Glutamatergic neuron (in vitro differentiated cells): ENCODE measurements at places on chromosomes 7 and 10. TPM values are rescaled to one million over a fixed set of nuclear protein-coding genes. Genes with fewer than 3 reads are reported as not detected.

DNA sequence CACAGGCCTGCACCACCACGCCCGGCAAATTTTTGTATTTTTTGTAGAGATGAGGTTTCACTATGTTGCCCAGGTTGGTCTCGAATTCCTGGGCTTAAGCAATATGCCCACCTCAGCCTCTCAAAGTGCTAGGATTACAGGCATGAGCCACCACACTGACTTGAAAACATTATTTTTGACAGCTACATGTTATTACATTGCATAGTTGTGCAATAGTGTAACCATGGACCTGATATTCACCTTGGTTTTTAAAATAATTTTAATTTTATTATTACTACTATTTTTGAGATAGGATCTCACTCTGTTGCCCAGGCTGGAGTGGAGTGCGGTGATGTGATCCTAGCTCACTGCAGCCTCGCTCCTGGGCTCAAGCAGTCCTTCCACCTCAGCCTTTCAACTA lies 18.4 kb downstream of the AKAP9 start:
- no peak for DNase-seq

- no peak for DNase-seq
These were observed 61.4 kb downstream of the FRMPD2 start for GRCh38 chr10:48213047-48213446.

DNA sequence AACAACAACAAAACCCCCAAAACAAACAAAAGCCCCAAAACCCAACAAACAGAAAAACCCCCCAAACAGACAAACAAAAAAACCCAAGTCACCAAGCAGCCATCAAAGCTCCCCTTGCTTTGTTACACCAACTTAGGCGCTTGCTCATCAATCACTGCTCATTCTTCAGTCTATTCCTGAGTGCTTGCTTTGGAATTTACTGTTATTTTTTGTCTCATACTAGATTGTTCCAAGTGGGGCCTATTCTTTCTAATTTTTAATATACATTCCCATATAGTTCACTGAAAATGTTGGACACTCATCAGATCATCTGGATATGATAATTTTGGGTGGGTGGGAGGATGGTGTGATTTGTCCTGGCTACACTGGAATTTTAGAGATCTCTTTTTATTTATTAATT lies 126.0 kb upstream of the JCAD start:
- no peak for DNase-seq

DNA sequence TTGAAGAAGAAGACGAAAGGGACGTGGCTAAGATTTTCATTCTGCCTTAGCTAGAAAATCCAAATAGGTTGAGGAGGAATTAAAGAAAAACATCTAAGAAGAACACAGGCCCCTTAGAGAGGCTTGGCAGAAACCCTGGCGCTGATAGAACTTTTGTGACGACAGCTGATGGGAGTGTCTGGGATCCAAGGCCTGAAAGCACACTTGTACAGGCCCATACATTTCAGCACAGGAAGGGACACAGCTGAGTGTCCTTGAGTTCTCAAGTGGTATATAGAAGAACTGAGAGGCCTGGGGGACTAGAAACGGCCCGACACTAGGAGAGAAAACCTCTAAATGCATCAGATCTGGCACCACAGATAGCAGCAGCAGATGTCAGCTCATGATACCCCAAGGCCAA lies 39.5 kb downstream of the PRPS1L1 start:
- DNase-seq = no peak

DNA sequence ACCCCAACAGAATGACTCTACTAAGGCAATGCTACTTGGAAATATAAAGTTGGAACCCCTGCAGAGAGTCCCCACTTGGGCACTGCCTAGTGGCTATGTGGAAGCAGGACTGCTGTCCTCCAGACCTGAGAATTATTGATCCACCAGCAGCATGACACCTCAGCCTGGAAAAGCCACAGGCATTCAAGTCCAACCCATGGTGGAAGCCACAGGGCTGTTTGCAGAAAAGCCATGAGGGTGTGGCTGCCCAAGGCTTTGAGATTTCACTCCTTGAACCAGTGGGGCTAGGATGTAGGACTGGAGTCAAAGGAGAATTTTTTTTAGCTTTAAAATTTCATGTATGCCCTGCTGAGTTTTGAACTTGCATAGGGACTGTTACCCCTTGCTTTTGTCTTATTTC lies 13.6 kb upstream of the GHRHR start:
- no peak for DNase-seq

GRCh38 chr7:123747620-123748141 lies 1.1 kb downstream of the WASL start:
- DNase-seq = peak; percentile 58

- no peak for DNase-seq
These were observed 11.3 kb upstream of the ZNF518A start for GRCh38 chr10:96118604-96119450.

DNA sequence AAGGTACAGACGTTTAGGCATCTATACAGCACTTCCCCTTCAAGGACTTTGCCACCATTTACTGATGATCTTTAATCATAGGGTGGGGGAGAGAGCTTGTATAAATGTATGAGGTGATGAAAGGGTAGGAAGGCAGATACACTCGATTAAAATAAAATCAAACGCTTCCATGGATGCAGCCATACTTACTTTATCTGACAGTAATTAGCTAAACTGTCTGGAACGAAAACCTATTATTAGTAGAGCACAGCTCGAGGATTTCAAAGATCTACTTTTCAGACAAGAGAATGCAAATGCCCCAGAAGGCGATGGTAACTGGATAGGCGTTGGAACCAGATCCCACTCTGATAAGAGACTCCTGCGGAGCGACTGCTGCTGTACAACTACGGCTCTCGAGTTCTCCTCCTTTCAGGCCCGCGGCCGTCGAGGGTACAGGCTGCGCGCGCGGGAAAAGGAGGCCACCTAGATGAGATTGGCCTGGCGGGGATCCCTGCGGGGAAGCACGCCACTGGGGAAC lies 3.1 kb upstream of the NKX2-3 start:
- DNase-seq = no peak

GRCh38 chr7:75905785-75906604 lies 9.0 kb upstream of the POR start:
- peak; percentile 26 for DNase-seq

GRCh38 chr10:34157501-34157900 lies 657.6 kb downstream of the PARD3 start:
- no peak for DNase-seq

DNA sequence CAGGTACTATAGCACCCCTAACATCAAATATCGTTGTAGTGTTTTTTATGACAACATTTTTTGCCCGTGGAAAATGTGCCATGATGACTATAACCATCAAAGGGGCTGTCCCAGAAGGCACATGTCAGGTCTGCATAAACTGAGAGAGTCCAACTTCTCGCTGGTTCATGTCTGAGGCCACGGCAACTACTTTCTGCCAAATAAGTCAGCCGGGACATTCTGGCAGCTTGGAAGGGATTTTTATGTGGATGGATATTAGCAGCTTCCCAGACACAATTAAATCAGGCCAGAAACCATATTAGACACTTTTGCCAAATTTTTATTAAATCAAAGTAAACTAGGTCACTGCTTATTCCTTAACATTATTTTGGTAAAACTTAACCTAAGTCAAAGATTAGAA lies 477.4 kb upstream of the FZD8 start:
- DNase-seq = no peak

DNA sequence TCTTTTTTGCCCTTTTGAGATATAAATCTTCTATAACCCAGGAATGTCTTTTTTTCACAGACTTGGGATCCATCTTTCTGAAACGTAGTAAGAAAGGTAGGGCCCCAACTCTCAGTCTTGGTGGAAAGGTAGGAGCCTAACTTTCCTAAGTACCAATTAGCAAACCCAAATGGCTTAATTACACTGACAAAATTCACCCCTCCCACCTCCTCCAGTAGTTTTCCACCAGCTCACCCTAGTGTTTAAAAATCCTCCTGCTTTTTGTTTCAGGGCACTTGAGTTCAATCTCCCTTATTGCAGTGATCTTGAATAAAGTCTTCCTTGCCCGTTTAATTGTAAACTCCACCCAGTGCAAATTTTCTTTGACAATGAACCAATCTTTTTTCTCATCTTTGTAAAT lies 600.0 kb downstream of the PHTF2 start:
- no peak for DNase-seq

- DNase-seq = no peak
These were observed 99.8 kb upstream of the HGF start for GRCh38 chr7:81869670-81870069.

GRCh38 chr10:92419740-92420545 lies 129.0 kb downstream of the MARCHF5 start:
- DNase-seq = peak; percentile 35

- no peak for DNase-seq
These were observed 489.2 kb downstream of the PTPRN2 start for GRCh38 chr7:158098125-158099030.

DNA sequence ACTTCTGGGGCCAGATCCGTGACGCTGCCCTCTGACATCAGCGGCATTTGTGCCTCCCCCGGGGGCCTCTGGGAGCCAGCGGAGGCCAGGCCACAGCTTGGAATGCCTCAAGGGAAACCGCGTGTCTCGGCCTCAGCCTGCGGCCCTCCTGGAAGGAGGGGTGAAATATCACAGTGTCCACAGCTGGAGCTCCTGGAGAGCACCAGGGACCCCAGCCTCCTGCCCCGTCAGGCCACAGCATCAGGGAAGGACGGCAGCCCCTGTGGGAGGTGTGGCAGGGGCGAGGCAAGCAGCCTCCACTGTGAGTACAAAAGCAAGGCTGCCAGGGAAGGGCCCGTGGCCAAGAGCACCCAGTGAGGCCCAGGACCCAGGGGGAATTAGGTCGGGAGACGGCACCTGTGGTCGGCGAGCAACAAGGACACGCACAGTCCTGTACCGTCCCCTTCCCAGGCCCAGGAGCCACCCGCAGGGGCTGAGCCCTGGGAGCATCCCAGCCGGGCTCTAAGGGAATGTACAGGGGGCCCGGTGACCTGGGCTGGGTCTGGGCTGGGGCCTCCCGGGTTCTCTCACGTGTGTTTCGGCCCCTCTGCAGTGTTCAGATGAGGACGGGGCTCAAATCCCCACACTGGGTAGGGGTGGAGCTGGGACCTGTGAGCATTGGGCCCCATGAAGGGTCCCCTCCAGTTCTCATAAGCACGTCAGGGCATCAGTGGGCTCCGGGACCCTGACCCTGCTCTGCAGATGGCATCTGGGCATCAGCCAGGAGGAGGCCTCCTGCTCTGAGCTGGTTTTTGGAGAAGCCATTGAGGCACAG lies 18.7 kb upstream of the KNDC1 start:
- peak; percentile 51 for DNase-seq

- DNase-seq = no peak
These were observed 12.6 kb downstream of the NOM1 start for GRCh38 chr7:156962145-156962544.

GRCh38 chr7:127411176-127411575 lies 18.7 kb upstream of the ZNF800 start:
- DNase-seq = no peak

DNA sequence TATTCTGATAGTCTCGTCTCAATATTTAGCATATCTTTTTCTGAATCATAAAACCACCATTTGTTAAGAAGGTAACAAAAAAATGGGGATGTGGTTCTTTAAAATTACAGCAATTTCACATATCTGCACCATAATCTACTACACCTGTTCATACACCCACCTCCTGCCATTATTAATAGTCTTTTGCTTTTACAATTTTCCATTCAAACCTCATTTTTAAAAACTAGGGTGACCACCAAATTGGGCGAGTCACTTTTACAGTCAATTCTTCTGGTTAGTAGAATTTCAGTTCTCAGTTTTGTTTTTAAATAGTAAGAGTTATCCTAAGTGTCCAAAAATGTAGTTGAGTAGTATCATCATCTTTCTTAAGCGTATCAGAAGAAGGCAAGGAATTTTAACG lies 48.4 kb upstream of the GSAP start:
- DNase-seq = no peak

DNA sequence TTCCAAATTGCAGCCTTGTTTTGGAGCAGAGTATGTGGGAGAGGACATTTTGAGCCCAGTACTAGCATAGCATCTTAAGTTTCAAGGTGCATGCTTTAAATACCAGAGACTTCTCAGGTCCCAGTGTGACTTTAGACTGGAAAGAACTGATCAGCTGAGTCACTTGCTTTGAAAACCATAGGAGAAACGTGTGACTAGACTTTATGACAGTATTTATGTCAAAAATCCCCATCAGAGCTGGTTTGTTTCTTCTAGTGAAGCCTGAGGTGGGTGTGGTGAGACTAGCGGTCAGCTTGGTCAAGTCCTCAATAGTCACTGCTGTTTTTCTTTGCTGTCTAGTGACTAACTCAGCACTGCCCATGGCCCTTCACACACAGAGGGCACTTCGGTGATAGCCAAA lies 724.2 kb downstream of the GATA3 start:
- no peak for DNase-seq

DNA sequence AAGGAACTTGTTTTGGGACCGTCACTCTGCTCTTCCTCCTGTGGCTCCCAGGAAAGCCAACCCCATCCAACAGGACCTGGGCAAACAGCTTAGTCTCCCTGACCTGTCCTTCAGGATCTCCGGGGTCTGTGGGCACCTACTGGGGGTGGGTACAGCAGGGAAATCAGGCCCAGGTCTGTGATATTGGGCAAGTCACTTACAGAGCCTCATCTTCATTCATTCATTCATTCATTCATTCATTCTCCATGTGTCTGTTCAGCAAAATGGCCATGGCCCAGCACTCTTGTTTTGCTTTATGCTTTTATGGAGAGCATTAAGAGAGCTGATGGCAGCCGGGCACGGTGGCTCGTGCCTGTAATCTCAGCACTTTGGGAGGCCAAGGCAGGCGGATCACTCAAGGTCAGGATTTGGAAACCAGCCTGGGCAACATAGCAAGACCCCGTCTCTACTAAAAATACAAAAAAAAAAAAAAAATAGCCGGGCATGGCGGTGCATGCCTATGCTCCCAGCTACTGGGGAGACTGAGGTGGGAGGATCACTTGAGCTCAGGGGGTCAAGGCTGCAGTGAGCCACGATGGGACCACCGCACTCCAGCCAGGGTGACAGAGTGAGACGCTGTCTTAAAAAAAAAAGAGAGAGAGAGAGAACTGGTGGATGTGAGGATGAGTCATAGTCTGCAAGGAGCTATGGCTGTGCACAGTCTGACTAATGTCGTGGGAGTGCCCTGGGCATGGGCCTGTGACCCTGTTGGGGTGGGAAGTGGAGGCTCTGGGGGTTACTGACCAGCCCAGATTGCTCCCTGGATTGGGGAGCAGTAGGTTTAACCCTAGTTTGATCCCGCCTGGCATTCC lies 54.3 kb downstream of the CLIP2 start:
- no peak for DNase-seq

DNA sequence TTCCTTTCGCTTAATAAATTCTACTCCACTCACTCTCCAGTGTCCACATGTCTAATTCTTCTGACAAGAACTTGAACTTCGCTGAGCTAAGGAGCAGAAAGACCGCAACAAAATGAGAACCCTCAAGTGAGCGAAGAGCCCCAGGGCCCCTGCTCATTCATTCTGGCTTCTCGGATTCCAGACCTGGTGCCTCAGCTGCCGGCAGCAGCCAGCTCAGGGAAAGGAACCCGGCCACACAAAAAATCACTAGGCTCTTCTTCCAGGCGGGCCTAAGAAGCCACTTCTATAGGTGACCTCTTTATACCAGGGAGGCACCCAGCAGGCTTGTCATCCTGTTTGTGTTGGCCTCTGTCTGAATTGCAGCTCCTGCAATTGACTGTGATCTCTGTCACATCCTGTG lies 33.3 kb downstream of the OTUD1 start:
- no peak for DNase-seq

Gene OPN1SW
- not detected for total RNA-seq

Gene FRMPD2
- total RNA-seq = 1.6 TPM

Gene PLXDC2
- 3.9 TPM for total RNA-seq

Gene TSPAN12
- total RNA-seq = 6.0 TPM

Gene PNLIPRP1
- not detected for total RNA-seq

Gene CD36
- 1.7 TPM for total RNA-seq

Gene GNGT1
- not detected for total RNA-seq

Gene ZNF425
- 6.5 TPM for total RNA-seq

Gene IFIT1B
- not detected for total RNA-seq

Gene KIF11
- 7.2 TPM for total RNA-seq

Gene TSPAN13
- 81.1 TPM for total RNA-seq

Gene ENKUR
- total RNA-seq = not detected
